NCI-H1105 treated with DMSO at 0.1 percent for 48 hours (cell line): ENCODE measurements at places on chromosomes 4 and X.

DNA sequence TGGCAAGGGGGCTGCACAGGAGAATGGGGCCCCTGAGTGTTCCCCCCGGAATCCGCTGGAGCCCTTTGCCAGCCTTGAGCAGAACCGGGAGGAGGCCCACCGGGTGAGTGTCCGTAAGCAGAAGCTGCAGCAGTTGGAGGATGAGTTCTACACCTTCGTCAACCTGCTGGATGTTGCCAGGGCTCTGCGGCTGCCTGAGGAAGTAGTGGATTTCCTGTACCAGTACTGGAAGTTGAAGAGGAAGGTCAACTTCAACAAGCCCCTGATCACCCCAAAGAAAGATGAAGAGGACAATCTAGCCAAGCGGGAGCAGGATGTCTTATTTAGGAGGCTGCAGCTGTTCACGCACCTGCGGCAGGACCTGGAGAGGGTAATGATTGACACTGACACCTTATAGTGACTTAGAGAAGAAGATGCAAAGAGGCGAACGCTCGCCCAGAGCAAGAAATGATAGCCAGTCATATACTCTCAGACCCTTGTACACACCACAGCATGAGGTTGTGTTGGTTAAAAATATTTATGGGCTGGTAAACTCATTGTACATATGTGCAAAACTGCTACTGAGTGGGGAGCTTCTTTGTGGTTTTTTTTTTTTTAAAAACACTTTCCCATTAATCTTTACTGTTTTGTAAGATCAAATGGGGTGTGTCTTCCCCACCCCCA, 52.5 kb downstream of the JADE1 start:
- no peak for DNase-seq

DNA sequence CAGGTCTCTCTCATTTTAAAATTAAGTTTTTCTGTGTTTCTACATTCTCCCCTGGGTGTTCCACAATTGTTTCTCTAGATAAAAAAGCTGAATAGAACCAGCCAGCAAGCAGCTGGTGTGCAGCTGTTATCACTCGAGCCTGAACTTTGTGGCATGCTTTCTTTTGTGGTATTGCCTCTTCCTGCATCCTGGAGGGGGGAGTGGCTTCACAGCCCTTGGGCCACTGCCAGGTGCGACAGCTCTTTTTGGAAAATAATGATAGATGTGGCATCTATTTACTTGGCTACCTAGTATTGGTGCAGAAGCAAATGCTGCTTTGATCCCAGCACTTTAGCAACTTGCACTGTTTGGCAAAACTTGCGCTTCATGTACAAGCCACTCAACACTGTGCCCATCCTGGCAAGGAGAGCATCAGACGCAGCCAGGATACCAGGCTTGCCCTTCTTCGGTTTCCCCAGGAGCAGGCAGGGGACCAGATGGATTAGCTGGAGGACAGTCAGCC, 69.4 kb downstream of the HMGB2 start:
- peak; percentile 89 for DNase-seq

- DNase-seq, result no peak
Measured at GRCh38 chr4:40916880-40917279, 167.1 kb downstream of the NSUN7 start.

DNA sequence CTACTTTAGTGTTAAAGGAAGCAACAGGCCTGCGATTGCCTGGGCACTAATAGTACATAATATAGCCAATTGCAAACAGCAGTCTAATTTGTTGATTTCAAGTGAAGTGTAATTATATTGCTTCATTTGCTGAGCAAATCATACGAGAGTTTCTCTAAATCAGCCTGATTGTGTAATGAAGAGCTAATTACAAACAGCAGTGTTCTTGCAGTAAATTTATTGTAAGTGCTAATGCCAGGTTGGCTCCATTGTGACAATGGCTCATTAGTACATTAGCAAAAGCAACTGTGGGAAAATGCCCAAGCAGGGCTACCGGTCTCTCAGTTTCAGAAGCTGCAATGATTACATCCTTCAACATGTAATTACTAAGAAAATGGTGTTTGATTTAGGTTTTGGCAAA, 591.5 kb downstream of the GALNTL6 start:
- DNase-seq, result peak; percentile 95

- DNase-seq, result no peak
Measured at GRCh38 chrX:134625315-134625718, 33.0 kb downstream of the PLAC1 start.

- DNase-seq, result no peak
Measured at GRCh38 chr4:186829740-186830449, 106.2 kb upstream of the FAT1 start.

- no peak for DNase-seq
Measured at GRCh38 chr4:145301386-145302080, 121.1 kb upstream of the OTUD4 start.

DNA sequence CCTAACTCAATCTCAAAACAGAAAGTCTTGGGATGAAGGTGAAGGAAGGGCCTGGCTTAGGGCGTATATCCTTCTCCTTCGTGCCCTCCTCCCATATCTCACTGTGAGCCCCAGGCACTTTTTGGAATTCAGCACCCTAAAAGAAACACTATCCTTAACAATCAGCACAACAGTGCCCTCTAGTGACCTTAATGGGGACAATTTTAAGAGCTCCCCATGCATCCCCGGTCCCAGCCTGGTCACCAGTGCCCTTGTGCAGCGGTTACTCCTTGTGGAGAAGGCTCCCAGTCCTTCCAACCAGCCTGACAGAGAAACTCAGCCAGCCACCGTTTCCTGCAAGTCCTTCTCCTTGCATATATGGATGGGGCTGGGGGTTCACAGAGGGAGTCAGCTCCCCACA, 4.2 kb downstream of the PAK3 start:
- DNase-seq, result peak; percentile 6

GRCh38 chr4:74364652-74365491, at the start of gene EREG:
Gene EREG, plus strand, starts transcription at chr4:74365145. Its CDS starts 164 bp downstream, at chr4:74365309.
- DNase-seq, result peak; percentile 32

DNA sequence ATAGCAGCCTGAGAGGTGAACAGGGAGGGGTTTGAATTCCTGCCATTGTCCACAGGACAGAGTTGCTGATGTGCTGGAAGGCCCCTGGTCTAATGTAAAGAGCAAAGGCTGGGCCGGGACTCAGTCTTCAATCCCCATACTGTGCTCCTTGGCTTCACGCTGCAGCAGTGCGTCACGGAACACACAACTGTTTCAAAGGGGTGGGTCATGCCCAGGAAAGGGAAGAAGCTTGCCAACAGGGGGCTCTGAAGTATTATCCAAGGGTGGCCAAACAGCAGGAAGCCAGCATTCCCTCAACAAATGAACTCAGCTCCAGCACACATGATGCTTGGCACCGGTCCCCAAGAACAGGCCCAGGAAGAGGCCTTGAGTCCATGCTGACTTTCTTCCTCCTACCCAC, 122.5 kb downstream of the NFKB1 start:
- peak; percentile 23 for DNase-seq

GRCh38 chr4:106450249-106450648, 81.7 kb upstream of the GIMD1 start:
- DNase-seq, result no peak

GRCh38 chrX:69546417-69546816, 42.3 kb downstream of the NALF2 start:
- no peak for DNase-seq

DNA sequence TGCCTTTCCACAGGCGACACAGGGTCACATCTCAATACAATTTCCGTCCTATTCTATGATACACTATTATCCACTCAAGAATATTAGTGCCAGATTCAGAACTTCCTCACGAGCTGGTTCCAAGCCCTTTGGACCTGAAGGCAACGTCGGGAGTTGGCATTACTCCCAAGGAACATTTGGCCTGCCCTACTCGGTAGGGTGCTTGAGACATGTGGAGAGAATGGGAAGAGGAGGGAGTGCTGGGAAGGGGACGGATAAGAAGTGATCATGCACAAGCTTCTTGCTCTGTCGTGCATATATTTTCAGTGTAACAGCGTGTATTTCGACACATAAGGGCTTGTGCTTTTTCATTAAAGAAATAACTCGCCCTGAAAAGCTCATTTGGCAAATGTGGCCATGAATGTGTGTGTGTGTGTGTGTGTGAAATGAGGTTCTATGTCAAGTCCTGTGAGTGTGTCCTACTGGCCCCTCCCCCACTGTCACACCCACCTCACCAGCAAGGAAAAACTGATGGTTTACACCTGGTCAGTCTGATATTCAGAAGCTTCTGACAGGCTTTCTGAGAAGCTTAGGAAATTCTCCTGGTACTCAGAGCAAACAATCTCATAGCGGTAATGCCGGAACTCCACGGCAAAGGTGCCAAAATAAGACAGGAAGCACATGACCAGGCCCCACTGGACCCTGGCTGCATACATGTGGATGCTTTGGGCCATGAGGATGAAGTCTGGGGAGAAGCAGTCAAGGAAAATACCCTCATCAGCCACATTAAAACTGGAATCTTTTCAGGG, 54.8 kb downstream of the ENOPH1 start:
- no peak for DNase-seq

- no peak for DNase-seq
Measured at GRCh38 chr4:177308125-177308524, 1.5 kb upstream of the NEIL3 start.

- DNase-seq, result no peak
Measured at GRCh38 chr4:159360549-159360948, 257.7 kb downstream of the RAPGEF2 start.

GRCh38 chr4:169615467-169616106, 3.2 kb upstream of the NEK1 start:
- no peak for DNase-seq

GRCh38 chr4:36609661-36610060, 328.2 kb downstream of the DTHD1 start:
- no peak for DNase-seq

DNA sequence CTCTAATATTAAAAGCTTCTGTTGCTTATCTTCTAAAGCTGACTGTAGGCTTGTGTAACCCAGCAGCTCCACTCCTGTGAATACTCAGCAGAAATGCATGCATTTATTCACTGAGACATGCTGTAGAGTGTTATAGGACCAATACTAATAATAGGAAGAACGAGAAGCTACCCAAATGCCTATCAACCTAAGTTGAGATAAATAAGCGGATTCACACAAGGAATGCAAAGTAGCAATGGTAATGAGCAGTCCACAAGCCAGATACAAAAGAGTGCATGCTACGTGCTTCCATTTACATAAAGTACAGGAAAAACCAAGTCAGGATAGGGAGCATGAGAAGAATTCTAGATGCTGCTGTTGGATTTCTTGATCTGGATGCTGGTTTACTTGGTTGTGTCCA, 155.9 kb downstream of the AASDH start:
- DNase-seq, result no peak

DNA sequence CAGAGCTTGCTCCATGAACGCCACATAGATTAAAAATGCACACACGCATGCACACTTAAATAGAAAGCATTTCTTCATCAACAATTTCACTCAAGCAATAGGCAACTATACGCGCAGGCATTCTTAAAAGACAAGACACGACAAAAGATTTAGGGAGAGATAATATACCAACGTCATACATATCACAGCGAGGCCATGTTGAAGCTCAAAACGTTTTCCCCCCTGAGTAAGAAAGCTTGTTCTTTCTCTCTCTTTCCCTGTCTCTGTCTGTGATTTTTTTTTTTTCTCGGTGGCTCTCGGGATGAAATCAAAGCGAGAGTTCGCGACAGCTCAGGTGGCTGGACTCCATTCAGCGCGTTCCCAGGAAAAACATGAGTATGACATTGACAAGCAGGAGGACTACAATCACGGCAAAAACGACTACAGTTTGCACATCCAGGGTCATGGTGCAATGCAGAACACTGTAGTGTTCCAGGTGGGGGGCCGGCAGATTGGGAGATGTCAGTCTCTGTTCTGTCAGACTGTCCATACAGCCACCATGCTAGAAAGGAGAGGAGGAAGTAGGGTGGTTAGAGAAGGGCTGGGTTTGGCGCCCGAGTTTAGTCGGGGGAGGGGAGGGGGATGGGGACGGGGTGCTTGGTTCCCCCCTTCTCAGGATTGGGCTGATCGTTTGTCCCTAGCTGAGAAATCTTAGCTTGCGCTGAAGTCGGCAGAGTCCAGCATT, 30.7 kb downstream of the ARHGEF9 start:
- DNase-seq, result peak; percentile 19

DNA sequence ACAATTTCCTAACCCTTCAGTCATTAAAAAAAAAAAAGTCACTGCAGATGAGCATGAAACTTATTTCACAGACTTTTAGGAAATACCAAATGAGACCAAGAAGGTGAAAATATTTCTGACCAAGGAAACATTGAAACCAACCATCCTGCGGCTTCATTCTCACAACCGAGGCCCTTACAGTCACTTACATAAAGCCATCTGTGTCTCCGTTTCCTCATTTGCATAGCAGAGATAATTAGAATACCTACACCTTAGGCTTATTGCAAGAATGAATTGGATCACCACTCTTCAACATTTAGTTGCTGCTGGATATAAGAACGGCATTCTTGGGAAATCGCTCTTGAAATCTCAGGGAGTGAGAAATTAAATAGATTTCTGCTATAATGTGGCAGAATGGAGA, 356.2 kb downstream of the HS3ST1 start:
- DNase-seq, result no peak

DNA sequence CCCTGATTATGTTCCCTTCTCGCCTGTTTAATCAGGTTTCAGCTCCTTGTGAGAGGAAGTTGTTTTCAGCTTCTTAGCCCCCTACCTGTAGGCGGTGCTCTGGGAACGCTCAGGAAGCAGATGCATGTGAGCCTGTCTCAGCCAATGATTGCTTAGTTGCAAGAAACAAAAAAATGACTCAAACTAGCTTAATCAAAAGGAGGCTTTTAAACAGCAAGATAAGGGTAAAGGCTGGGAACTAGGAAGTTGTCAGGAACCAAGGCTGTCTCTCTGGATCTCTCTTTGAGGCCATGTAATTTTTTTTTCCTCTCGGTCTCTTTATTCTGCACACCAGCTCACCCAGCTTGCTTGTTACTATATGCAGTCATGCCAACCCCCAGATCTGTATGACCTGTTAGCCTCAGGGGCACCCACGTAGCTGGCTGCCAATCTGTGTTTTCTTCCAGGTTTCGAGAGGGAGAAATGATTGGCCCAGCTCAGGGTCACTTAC, 109.1 kb downstream of the PTTG2 start:
- no peak for DNase-seq

DNA sequence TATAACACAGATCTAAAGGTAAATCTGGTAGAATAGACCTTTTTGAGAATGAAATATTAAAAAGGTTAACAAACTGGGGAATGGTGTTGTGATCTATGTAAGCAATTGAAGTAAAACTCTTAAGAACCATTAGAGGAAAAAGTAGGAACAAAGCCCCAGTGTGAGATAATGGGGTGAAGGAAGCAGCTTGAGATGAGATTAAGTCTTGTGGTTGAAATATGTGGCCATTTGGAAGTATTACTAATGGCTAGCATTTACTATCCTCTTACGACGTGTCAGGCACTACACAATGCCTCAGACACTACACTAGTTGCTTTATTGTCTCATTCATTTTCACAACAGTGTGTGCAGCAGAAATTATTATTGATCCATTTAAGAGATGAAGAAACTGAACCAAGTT, 25.9 kb upstream of the NDNF start:
- DNase-seq, result no peak

DNA sequence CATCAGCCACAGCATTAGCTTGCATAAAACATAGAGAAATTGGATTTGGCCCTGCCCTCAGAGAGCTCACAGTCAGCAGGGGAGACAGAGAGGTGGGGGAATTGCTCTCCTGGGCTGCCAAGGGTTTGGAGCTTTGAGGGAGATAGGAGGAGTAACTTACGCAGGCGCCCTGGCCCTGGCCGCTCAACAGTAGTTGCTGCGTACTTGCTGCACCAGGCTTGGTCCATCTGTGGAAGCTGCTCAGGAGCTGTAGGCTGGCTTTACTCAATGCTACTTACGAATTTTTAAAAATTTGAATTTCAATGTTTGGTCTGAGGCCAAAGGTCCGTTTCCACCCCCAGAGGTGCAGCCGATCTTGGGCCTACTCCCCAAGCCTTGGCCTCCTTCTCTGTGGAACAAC, 83.3 kb downstream of the CPZ start:
- DNase-seq, result no peak
